ENCODE measurements at places on chromosomes 2 and 18.

DNA sequence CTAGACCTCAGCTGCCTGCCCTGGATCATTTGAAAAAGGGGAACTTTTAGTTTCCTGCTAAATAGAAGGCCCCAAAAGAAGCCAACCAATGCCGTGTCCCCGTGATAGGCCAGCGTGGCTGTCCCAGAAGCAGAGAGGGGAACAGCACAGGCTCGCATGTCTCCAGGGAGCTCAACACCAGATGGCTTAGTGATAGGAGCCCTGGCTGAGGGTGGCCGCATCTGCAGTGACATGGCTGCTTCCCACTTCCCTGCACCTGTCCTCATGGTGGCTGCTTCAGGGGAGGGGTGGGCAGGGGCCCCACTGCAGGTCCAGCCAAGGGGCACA is 79.6 kb downstream of the MBP start:
- DNase-seq, result peak; percentile 89

DNA sequence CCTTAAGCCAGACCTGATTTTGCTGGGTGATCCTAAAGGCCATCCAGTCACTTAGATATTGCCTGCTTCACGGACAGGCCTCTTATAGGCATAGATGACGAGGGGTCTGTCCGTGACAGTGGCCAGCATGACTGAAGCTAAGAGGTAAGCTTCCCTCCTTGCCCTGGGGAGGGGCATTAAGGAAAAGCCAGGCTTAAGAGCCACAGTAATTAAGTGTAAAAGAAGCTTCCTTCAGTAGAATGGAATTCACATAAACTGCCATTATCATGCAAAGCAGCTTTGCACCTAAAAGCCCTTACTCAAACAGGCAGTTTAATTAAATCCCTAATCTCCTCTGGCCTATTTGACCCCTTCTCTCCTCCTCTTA is 99.4 kb upstream of the PKDCC start:
- DNase-seq, result no peak

DNA sequence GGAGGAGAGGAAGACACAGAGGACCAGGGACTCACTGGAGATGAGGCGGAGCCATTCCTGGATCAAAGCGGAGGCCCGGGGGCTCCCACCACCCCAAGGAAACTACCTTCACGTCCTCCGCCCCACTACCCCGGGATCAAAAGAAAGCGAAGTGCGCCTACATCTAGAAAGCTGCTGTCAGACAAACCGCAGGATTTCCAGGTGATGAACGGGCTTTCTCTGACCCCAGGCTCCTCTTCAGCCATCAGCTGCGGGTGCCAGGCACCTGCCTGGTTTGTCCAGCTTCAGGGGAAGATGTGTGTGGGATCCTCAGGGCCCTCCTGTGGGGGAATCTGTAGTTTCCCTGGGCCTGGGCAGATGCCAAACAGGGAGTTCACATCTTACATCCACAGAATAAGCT is 60.4 kb downstream of the DYSF start:
- no peak for DNase-seq

DNA sequence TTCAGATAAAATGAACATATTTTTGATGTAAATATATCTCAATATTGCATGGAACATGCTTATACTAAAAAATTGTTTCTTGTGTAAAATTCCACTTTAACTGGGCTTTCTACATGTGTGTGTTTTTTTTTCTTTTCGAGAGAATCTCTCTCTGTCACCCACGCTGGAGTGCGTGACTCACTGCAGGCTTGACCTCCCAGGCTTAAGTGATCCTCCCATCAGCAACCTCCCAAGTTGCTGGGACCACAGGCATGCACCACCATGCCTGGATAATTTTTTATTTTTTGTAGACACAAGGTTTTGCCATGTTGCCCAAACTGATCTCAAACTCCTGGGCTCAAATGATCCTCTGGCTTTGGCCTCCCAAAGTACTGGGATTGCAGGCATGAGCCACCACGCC is 254.6 kb downstream of the LOXHD1 start:
- no peak for DNase-seq
